ACHN (cell line): ENCODE measurements at places on chromosomes 1 and 21.

- DNase-seq: no peak
These were observed 4.5 kb downstream of the PODN start for GRCh38 chr1:53066488-53066887.

DNA sequence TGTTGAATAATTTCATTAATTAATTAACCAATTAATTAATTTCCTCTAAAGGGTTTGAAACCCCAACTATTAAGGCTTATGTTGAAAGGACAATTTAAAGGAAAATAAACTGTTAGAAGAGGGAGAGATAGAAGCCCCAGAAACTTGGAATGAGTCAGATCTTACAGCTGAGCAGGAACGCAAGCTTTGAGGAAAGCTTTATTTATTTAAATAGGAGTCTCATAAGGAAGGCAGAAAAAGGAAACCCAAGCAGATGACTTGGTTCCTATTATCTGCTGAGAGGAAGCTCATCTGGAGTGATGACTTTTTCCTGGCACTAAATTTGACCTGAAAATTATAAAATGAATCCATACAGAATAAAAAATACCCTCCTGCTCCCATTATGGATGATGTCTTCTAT, 105.1 kb downstream of the ROR1 start:
- no peak for DNase-seq

- DNase-seq: no peak
These were observed 6.2 kb downstream of the LRRC52 start for GRCh38 chr1:165549973-165550372.

GRCh38 chr1:10229903-10230302, 19.5 kb downstream of the KIF1B start:
- no peak for DNase-seq

- DNase-seq: no peak
These were observed 27.0 kb upstream of the PEX10 start for GRCh38 chr1:2439369-2439768.

DNA sequence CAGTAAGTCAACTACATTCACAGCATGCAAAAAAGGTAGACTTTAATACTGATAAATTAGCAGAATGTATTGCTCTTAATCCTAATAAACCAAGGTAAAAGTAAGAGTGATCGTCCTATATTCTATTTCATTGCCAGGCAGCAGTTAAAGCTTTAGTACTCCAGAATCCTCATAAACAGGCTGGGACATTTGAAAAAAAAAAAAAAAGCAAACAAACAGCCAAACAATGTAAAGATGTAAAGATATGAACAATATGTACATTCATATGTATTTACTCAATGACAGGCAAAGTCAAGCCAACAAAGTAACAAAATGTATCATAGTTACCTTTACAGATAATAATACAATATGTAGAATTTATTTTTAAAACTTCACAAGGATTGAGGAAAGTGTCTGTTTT, 383.6 kb downstream of the COL11A1 start:
- no peak for DNase-seq

GRCh38 chr1:183730886-183731573, 73.9 kb upstream of the RGL1 start:
- no peak for DNase-seq

DNA sequence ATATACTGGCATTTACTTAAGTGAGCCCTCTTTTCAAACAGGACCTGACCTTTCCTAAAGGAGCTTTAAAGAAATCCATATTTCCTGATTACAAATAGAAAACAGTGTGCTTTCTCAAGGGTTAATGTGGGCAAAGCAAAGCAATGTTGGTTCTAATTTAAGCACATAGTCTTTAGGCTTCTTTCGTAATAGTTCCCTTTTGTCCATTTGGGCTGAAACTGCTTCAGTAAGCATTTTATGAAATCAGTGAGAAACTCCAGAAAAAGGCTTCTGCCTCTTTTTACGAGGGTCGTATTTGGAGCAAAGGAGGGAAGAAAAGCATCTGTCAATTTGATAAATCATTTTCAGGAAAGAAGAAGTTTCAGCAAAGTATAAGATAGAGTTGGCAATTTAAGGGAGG, 331.2 kb downstream of the KIF26B start:
- no peak for DNase-seq

GRCh38 chr1:1778663-1779319, 521 bp upstream of the NADK start:
- peak; percentile 69 for DNase-seq

- peak; percentile 46 for DNase-seq
These were observed 14.8 kb upstream of the PIGM start for GRCh38 chr1:160046494-160047110.

GRCh38 chr1:11874624-11875023, 15.9 kb upstream of the NPPB start:
- no peak for DNase-seq

DNA sequence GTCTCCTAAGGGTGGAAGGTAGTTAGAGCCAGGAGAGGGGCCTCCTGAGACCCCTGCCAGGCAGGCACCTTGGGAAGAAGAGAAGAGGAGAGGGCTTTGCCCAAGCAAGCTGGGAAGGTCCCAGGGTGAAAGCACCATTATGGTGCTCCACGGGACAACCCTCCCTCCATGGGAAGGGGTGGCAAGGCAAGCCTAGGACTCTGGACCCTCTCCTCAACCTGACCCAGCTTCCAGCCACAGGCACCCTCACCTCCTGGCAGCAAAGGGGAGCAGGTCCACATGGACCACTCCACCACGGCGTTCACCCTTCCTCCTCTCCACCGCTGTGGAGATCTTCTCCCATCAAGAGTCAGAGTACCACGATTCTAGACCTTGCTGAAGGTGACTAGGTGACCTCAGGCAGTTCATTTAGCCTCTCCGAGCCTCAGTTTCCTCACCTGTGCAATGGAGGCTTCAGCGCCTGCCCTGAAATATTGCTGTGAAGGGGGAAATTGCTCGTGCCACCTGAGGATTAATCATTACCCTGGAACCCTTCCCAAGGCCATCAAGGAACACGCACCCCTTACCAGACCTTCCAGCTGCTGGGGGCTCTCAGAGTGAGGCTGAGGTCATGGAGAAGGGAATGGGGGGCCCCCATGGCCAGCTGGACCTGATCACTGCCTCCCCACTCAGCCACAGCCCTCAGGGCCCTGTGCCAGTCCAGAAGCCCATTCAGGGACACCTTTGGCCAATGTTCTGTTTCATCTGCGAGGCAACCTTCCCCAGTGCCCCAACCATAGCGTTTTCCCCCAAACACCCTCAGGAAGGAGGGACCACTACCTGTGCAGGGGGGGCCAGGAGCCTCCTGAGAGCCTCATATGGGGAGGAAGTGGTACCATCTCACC, 1.6 kb downstream of the RAP1GAP start:
- no peak for DNase-seq

GRCh38 chr1:156100205-156100995, 14.1 kb upstream of the LMNA start:
- no peak for DNase-seq

DNA sequence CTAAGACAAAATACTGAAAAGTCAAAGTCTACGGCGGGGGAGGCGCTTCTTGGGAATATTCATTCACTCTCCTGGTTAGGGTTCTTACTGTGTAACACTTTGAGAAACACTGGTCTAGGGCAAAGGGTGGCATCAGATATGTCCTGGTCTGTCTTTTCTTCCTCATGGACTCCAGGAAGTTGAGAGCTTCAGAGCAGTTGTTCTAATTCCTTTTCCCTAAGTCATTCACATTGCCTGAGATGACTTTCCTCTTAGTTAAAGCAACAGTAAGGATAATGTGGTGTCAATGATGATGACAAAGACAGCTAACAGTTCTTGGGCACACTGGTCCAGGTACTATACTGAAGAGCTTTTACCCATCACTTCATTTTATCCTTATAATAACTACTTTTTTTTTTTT, 27.0 kb downstream of the FGGY start:
- DNase-seq: no peak

DNA sequence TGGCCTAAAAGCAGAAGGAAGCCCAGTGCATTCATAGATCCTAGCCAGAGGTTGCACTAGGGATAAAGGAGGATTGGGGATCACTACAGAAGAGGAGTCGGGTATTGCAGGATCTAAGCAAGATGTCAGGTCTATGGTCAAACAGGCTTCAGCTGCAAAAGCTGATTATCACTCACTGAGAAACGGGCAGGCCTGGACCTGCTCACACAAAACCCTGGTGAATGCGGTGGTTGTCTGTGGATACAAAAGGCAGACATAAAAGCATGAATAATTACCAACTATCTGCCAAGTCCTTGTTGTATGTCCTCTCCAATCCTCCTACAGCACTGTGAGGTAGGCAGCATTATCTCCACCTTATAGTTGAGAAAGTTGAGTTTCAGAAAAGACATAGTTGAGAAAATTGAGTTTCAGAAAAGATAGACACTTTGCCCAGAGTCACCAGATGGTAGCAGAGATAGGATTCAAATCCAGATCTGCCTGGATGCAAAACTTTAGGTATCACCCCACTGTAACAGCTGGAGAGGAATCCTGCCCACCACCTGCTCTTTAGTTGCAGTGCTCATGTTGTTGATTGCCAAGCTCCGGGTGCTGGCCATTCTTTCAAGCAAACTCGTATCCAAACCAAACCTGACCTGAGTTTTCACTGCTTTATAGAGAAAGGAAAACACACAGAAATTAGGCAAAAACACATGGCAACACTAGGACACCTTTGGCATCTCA, 49.6 kb upstream of the HOOK1 start:
- no peak for DNase-seq

DNA sequence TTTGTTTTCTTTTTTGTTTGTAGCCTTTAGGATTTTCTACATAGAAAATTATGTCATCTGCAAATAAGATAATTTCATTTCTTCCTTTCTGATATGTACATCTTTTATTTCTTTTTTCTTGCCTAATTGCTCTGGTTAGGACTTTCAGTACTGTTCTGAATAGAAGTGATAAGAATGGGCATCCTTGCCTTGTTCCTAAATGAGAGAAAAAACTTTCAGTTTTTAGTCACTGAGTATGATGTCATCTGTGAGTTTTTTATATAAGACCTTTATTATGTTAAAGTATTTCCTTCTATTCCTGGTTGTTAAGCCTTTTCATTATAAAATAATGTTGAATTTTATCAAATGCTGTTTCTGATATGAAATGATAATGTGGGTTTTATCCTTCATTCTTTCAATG, 76.0 kb upstream of the SLC35F3 start:
- DNase-seq: no peak

DNA sequence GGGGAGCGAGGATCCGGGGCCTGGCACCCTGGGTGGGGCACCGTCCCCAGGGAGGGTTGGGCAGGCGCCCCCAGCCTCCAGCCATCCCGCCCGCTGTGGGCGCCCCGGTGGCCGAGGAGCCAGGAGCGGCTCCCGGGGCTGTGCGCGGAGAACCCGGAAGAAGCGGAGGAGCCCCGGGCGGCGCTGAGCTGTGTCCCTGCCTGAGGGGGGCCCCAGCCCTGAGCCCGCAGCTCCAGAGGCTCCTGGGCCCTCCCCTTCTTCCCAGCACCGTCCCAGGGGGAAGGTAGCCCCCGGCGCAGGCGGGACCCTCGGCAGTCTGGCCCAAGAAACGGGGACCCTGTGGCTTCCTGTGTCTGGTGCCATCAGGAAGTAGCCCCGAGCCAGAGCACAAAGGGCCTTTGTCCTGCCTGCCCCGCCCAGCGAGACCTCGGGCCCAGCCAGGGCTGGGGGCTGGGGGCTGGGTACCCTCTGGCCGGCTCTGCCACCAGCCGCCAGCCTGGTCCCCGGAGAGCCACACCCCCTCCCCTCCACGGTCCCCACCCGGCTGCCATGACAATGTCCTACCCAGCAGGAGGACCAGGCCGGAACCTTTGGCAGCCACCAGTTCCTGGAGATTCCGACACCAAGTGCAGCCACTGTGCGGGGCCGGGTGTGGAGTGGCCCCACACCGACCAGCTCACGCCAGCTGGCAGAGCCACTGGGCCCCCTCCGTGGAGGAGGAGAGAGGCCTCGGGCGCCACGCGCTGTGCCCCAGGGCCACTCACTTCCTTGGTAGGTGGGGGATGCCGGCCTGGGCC, 15.6 kb upstream of the TTLL10 start:
- DNase-seq: peak; percentile 38

DNA sequence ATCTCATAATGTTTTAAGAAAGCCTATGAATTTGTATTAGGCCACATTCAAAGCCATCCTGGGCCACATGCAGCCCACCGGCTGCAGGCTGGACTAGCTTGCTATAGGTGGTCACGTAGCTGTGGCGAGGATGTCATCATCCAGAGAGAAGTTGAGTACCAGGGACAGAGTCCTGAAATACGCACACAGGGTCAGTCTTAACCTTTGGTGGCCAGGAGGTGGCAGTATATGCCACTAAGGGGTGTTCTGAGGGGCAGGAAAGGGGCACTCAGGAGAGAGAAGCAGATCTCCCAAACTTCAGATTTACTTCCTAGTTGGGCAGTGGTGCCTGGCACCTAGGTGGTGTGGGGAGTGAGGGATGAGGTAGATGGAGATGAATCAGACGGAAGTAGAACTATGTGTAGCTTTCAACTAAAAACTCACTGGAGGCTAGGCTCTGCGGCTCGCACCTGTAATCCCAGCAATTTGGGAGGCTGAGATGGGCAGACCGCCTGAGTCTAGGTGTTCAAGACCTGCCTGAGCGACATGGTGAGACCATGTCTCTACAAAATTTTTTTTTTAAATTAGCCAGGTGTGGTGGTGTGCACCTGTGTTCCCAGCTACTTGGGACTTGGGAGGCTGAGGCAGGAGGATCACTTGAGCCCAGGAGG, 16.3 kb upstream of the CDK18 start:
- DNase-seq: peak; percentile 76

DNA sequence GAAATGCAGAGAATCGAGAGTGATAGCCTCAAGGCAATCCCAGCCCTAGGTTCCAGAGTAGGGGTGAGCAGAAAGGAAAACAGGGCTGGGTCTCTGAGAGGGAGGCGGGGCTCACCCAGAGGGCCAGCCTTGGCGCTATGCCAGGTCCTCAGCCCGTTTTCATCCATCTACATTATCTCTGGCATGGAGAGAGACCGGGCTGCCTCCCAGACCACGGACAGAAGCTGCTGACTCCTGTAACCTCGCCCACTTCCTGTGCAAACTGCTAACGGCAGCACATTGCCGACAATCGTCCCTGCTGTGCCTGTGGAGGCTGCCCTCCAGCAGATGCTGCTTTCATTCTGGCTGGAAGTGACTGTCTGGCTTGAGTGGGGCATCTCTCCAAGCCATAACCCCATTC, 569.1 kb downstream of the NPHP4 start:
- DNase-seq: no peak

GRCh38 chr1:164557270-164557669, 1.7 kb upstream of the PBX1 start:
- DNase-seq: no peak

GRCh38 chr21:35084869-35085268, 35.8 kb upstream of the RUNX1 start:
- peak; percentile 28 for DNase-seq

- no peak for DNase-seq
These were observed 1.5 kb downstream of the B4GALT2 start for GRCh38 chr1:43980255-43981134.

- no peak for DNase-seq
These were observed 10.2 kb upstream of the NAV1 start for GRCh38 chr1:201528631-201529252.
